Tibial nerve (tissue), 4 donors: ENCODE measurements at places on chromosomes 6 and 20. TPM values are rescaled to one million over a fixed set of nuclear protein-coding genes. Genes with fewer than 3 reads are reported as not detected.

Gene BNIP5
- total RNA-seq: not detected

Gene MAFB
- total RNA-seq: 84.1 TPM

Gene SYTL3
- total RNA-seq: 1.3 TPM

Gene OXT
- 1.8 TPM for total RNA-seq

Gene TAAR2
- total RNA-seq: not detected

Gene C6orf58
- total RNA-seq: not detected

Gene TCP11
- total RNA-seq: 0.84 TPM

Gene VSTM2L
- not detected for total RNA-seq

DNA sequence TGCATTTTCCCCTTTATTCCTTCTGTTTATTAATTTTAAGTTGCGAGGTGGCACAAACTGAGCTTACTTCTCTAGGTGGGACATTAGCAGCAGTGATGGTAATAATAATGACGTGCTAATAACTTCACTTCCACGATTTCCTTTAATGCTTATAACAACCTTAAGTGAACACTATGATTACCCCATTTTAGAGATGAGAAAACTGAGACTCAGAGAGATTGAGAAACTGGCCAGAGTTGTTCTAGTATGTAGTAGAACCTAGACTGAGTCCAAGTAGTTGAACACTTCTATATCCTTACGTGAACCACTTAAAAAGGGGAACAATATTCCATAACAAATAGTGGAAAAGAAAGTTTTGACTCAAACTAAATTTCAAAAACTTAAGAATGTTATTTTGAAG is 297.5 kb downstream of the GMDS start:
- no peak for DNase-seq

DNA sequence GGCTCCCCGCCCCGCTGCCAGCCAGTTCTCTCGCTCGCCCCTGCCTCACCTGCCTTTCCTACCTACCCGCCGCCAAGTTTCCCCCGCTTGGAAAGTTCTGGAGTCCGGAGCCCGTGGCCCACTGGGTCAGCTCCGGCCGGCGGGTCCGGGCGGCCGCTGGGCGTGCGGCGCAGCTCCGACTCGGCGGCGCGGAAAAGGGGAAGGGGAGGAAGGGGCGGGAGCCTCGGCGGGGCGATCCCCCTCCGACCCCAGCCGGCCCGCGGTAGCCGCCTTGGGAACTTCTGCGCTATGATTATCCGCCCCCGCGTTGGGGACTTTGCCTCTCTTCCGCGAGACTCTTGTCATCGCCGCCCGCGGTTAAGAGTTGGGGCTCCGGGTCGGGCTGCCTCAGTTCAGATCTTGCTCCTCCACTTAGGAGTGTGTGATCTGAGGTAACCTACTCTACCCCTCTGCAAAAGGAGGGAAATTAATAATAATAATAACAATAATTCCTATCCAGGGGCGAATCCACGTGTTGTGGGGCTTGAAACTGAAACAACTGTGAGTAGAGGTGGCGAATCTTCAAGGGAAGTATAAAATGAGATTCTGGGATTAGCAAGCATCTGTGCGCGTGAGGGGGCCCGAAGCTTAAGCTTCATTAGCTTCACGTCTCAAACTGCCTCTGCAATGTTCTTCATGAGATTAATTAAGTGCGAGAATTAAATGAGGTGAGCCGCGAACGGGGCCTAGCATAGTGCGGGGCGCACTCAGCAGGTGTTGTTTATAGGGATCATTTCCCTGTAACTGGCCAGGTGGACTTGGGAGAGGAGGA is 30.8 kb downstream of the SF3B5 start:
- DNase-seq: peak; percentile 17

DNA sequence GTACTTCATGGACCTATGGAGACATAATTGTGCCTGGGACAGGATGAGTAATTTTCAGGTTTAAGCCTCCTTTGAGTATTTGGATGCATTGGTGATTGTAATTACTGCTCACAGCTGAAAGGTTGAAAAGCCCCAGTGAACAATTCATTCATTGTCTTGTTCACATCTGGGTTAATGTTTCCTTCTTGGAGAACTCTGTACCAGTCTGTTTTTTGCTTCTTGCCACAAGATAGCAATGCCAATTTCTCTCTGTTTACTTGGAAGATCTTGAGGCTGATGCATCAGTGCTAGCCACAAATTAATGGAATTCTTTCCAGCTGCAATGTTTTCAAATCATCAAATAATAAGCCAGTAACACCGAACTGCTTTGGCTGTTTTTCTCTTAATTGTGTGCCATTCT is 207.8 kb downstream of the BMP2 start:
- DNase-seq: no peak

DNA sequence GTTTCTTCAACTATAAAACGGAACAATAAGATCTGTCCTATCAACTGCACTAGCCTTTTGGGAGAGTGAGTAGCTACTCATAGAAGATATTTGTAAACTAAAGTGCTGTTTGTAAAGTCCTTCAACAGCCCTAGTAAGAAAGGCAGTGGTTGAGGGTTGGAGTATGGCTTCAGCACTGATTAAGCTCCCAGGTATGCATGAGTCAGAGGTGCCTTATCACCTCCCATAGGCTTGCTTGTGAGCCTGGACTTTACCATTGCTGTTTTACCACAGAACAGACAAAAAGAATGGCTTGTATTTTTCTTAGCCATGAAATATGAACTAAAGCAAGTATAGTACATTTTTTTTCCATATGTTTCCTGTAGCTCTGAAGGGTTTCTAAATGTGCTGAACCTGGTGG is 44.1 kb downstream of the SAMD3 start:
- DNase-seq: no peak

DNA sequence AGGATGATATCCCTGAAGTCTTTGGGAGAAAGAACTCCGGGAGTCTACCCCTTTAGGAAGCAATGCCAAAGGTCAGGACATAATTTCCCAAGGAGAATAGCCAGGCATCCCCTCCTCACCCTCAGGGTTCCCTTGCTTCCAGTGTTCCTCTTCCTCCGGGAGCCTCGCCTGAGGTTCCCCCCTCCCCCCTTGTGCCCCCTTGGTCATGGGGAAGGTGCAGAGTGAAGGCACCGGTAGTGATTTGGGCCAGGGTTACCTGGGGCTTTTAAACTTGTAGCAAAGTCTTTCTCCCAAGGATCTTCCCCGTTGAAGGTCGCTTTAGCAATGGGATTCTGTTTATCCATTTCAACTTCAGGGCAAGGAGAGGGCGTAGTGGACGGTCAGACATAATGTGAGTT is 1.2 kb downstream of the ISM1 start:
- no peak for DNase-seq

DNA sequence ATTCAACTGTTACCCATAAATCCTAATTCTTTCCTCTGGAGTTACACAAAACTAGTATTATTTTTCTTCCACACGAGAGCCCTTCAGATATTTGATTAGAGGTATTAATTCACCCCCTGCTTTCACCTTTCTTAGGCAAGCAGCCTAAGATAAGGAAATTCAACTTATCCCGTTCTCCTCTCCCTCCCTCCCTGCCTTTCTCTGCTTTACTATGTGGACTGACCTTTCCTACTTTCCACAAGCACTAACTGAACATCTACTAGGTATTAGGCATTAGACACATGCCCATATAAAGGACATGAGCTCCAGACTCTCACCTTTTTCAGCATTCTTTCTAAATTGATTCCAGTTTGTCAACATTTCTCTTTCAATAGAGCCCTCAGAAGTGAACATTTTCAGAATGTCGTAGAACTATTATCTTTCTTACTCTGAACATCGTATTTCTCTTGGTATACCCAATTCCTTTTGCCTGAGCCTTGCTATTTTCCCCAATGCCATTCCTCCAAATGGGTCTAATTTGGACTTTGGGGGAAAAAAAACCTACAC is 16.5 kb downstream of the ELOVL2 start:
- no peak for DNase-seq

GRCh38 chr6:101393829-101394251 is 332 bp downstream of the GRIK2 start:
- DNase-seq: no peak

- DNase-seq: no peak
Observed at GRCh38 chr6:32905078-32905477, 35.8 kb downstream of the HLA-DMB start.

GRCh38 chr6:6932968-6933367 is 174.8 kb upstream of the RREB1 start:
- no peak for DNase-seq

DNA sequence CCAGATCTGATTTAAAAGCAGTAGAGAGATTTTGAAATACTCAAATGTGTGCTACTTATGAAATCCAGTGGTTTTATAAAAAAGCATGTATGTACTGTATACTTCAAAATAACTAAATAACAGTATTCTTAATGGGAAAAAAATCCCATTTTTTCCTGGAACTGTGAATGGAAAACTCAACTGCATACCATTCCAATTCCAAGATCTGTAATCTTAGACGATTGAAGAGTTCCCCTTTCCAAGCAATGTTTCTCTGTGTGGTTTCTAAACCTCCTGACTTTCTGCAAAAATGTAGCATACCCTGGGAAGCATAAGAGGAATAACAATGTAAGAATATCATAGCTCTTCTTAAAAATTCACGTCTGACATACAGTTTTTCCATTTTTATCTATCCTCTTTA is 40.3 kb upstream of the HIVEP2 start:
- no peak for DNase-seq

- no peak for DNase-seq
Observed at GRCh38 chr20:58313396-58313795, 3.9 kb downstream of the RAB22A start.

DNA sequence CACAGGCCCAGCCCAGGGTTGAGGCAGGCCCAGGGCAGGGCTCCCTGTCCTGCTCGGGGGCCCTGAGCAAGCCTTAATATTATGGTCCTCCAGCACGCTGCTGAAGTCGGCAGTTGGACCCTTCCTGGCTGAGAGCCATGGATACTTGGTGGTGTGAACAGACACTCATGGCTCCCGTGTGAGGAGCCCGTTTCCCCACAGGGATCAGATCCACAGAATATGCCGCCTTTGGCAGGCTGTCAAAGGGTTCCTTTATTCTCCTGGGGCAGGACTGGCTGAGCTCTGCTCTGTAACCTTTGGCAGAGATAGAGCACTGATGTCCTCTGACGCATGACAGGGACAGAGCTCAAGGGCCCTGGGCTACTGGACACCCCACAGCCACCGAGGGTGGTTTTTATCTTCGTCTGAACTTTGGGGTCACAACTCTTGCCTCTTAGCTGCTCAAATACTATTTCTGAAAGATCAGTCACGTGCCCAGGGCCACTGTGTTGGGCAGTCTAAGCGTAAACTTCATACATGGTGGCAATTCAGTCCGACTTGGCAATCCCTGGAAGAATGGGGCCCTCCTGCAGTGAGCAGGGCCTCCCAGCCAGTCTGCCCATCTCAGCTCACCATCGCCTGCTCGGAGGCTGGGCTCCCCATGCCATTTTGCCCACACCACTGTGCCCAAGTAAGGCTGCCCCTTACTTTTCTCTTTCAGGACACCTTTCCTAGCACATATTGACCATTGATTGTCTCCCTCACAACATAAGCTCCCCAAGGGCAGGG is 49.1 kb downstream of the TTI1 start:
- DNase-seq: no peak

- no peak for DNase-seq
Observed at GRCh38 chr6:36625158-36625919, 31.2 kb downstream of the SRSF3 start.

DNA sequence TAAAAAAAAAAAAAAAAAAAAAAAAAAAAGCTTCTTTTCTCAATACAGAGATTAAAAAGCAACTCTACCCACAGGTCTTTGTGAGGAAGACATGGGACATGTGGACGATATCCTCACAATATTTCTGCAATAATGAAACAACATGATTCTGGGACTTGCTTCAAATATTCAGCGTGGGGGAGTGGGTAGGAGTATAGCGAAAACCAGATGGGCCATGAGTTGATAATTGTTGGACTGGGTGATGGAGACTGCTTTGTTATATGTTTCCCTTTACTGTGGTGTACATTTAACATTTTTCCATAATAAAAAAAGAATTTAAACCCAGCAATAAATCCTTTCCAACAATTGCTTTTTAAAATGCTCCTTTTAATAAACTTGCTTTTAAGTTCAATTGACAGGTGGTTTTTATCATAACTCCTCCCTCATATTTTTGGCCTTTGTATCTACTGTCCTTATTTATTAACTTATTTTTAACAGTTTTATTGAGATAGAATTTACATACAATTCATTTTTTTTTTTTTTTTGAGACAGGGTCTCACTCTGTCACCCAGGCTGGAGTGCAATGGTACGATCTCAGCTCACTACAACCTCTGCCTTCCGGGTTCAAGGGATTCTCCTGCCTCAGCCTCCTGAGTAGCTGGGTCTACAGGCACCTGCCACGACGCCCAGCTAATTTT is 40.4 kb upstream of the ARFGEF2 start:
- no peak for DNase-seq
